ENCODE measurements at places on chromosomes 6 and 20.
A peak's percentile ranks its signal among the peaks of the same experiment; 100 is the strongest.

- DNase-seq: no peak
Observed at GRCh38 chr6:170206851-170207431, 83.9 kb downstream of the DLL1 start.

DNA sequence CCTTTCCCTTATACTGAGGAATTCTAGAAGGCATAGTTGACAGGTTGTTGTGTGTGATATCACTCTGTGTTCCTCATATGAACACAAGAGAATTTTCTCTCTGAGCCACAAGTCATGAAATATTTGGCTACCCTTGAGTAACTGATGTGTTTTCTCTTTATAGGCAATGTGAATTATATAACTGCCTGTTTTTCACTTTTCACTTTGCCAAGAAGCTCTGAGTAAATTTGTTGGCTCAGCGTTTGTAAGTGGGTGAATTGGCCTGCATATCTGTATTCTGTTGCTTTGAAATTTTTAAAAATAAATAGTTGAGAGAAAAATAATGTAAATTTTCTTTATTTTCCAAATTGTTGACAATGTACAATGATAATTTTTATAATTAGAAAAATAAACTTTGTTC, 5.2 kb upstream of the BTBD9 start:
- DNase-seq: no peak

- no peak for DNase-seq
Observed at GRCh38 chr6:30829639-30830255, 54.6 kb upstream of the DDR1 start.

DNA sequence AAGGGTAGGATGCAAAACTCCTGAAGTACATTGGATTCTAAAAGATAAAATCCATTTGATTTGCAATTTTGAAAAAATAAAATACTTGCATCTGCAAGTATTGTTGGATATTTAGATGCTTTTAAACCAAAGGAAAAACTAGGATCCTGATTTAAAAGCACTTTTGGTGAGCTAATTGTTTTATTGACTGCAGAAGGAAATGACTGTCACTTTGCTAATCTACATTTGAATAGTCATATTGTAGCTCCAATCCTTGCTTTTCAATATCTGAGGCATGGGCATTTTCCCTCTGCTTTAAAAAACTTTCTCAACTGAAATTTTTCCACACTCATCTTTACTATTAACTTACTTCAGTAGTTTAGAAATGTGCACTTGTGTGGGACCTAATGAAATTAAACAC, 74.1 kb downstream of the TRDN start:
- no peak for DNase-seq

GRCh38 chr6:44388135-44388487, 605 bp downstream of the CDC5L start:
- no peak for DNase-seq

DNA sequence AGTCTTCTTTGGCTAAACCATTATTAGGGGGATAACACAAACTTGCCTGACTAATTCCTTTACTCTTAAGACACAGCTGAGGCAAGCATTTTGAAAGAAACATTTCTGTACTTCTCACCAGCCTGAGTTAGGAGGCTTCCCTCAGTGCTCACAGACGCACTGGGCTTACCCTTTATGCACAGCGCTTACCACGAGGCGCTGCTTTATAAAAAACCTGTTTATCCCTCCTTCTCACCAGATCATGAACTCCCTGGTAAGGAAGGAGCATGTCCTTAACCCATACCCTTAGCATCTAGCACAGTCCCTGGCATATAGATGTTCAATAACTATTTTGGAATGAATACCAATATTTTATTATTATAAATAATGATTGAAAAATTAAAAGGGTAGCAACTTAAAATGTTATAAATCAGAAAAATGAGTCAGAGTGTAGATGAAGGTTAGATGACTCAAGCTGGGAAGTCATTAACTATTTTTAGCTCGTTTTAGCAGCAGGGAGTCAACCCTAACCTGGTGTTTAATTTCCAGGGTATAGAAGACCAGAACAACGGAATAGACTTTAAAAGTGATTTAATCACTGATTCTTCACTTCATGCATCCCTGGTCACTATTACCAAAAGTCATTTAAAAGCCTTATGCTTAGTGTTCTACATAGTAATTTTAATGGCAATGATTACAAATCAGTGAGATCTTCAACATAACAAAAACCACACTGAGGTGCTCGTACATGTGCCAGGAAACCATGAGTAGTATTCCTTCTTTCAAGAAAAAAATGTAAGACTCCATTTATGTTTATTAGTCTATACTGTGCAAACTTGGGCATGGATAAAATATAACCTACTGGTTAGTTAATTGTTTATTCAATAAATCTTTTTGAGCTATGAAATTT, 4.1 kb upstream of the TPD52L1 start:
- DNase-seq: no peak

- DNase-seq: no peak
Observed at GRCh38 chr20:51797357-51798025, 4.8 kb downstream of the SALL4 start.

GRCh38 chr6:37049758-37050044, 44.2 kb downstream of the FGD2 start:
- DNase-seq: no peak

- no peak for DNase-seq
Observed at GRCh38 chr6:15335385-15335784, 89.5 kb downstream of the JARID2 start.

DNA sequence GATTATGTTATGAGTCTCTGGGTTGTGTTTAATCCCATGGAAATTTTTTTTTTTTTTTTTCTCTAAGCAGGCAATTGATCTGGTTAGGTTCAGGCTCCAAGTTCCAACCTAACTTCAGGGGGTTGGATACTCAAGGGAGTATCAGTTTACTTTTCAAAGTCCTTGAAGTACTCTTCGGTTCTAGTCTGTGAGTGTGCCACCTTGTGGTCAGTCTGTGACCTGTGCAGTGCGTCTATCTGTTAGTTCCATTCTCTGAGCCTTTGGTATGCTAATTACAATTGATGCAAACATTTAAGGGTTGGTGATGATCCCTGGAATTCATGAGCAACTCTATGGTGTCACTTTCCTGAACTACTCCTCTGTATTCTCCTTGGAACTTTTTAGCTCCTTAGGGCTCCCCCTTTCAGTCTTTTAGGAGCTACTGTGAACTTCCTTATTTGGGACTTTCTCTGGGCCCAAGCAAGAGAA, 342.0 kb downstream of the SOX4 start:
- DNase-seq: peak; percentile 34

DNA sequence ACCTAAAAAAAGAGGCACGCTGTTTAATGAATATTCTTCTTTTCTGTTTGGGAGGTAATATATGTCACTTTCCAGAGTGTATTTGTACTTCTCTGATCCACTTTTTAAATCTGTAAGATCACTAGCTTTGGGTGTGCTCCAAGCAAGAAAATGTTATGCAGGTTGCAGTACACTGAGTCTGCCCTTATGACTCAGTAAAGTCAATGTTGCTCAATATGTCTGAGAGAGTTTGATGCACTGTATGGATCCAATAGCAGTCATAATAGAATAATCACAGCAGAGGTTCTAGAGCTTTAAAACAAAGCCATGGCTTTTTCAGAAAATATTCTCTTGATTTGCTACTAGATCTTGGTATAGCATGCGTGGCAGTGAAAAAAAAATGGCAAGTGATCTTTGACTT, 525.3 kb upstream of the HTR1E start:
- DNase-seq: no peak

DNA sequence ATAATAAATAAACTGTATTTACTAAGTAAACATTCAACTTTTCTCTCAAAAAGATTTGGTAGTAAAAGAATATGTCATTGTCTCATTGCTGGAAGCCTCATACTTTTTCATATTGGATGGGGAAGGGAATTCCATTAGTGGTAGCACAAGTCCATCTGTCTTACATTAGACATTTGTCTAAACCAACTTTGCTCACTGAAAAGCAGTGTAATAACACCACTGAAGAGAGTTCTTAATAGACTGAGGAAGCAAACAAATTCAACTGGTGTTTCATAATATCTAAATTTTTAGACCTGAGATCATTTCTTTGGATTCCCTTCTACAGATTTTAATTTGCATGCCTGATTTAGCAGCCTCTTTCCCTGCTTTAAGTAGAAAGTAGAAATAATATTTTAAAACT, 62.7 kb downstream of the PLCB1 start:
- DNase-seq: no peak

DNA sequence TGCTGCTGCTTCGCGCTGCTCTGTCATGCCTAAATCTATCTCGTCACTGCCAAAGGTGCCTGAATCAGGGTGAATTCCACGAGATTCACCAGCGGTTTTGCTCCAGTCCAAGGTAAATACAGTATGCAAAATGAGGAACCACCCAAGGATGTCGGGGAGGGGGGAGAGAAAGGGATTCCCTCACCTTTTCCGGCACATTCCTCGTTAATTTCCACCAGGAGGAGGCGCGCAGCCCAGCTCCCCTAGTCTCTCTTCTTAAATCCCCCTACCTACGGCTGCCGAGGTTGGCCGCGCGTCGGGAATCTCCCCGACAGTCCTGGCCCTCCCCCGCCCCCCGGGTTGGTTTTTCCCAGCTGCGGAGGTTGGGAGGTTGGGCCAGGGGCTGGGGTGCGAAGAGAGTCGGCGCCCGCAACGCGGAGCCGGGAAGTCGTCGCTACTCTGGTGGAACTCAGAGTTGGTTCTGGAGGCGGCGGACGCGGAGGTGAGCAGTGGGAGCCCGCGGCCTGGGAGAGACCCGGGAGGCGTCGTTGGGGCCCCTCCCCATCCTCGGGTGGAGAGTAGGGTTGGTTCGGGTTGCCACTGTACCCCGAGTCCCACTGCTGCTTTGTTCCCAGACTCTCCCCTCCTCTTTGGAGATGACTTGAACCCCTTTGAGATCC, at the start of gene TPBG:
TPBG (plus strand) TSS at position 390 of the 659 bp plus-strand sequence. CDS start 1,145 bp downstream, outside the sequence.
- DNase-seq: peak; percentile 99

DNA sequence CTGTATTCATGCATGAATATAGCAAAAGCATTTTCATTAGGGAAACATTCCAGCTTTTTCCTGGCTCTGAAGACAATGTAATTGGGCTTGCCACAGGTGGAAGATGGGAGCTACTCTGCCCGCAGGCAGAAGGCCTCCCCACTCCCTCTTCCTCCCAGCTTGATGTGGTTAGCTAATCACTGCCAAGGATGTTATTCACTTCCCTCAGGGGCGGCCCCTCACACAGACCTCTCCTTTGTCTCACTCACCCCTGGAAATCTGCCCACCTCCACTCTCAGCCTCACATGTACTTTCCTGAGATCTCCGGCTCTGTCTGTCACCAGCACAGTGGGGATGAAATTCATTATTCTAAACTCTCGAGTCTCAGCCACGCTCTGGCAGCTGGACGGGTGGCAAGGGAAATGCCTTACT, 100.7 kb downstream of the ANKRD60 start:
- no peak for DNase-seq

DNA sequence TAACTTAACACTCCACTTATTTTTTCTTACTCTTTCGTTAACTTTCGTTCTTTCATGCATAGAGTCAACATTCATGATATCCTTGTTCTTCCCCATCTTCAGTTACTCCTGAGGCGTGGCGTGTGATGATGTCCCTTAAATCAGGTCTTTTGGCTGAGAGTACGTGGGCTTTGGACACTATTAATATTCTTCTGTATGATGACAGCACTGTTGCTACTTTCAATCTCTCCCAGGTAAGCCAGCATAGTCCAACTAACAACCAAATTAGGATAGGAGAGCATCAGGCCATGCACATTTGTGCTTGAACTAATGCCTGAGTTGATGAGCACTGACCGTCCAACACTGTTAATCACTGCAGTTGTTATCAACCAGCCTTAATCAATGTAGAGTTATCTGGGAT, 119.6 kb downstream of the TMEM242 start:
- no peak for DNase-seq

All from NCI-H2029 treated with DMSO at 0.1 percent for 48 hours (cell line).